ENCODE measurements at places on chromosomes 7 and 10. TPM values are rescaled to one million over a fixed set of nuclear protein-coding genes. Genes with fewer than 3 reads are reported as not detected.
A peak's percentile ranks its signal among the peaks of the same experiment; 100 is the strongest.

GRCh38 chr7:71843676-71844075, 568.5 kb downstream of the CALN1 start:
- DNase-seq: no peak

- DNase-seq: no peak
Observed at GRCh38 chr10:12797471-12798262, 203.8 kb downstream of the CCDC3 start.

GRCh38 chr10:75335983-75336382, 65.6 kb downstream of the ZNF503 start:
- no peak for DNase-seq

- no peak for DNase-seq
Observed at GRCh38 chr7:66272321-66272720, 67.2 kb downstream of the TPST1 start.

- DNase-seq: peak; percentile 63
Observed at GRCh38 chr7:74026903-74027682, 880 bp upstream of the ELN start.

DNA sequence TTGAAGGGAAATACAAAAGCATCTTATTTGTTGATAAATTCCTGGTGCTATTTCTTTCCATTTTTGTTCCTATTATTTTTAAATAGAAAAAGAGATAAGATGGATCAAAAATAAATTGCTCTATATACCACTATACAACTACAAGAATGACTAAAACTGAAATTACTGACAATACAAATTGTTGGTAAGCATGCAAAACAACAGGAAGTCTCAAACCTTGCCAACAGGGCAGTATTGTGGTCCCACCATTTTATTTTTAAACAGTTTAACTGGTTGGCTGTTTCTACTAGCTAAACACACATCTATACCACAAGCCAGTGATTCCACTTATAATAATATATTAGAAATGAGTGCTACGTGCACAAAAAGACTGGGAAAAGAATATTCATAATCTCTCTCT, 213.0 kb downstream of the JAZF1 start:
- DNase-seq: no peak

Gene NRCAM
- total RNA-seq: 4.5 TPM

Gene NME8
- not detected for total RNA-seq

Data from T-cell (primary cell).